ENCODE measurements at places on chromosomes 16 and 17.

DNA sequence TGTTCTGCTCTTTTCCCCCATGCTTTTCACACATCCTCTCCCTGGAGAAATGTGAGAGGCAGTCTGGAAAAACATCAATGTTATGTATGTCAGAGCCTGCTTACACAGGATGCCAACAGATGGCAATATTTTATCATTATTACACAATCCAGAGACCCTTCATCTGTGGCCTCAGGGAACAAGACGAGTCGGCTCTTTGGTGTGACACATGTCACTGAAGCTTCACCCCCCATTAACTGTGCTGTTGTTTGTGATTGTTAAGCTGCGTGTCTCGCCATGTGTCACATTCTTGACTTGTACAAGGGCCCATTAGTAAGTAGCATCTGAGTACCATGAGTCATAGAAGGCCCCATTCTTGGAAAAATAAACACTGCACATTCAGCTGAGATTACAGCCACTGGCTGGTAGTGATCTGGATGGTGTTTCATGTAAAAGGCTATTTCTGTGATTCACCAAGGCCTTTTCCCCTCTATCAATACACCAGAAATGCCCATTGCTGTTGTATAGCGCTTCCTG, 682.1 kb upstream of the SOX9 start:
- H3K27ac ChIP-seq = no peak overlapping the region
- H3K4me3 ChIP-seq = no peak overlapping the region
- H3K27me3 ChIP-seq = no peaks in the 10 kb centered on the region
- no peak for DNase-seq

DNA sequence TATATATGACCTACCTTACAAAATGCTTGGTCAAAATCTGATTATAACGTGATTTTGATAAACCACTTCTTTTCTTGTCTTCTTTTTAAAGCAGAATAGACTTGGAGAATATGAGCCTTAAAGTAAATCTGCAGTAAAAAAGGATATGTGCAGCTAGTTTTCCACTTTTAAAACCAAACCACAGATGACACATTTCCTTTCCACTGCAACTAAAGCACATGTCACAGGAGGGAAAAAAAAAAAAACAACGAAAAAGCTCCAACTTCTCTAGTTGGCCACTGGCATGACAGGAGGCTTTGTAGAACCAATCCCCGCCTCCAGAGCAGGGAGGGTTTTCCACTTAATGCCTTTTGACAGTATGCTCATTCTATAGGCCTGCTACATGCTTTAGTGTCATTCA, at the start of gene EVI2A:
TSS of gene EVI2A (minus strand) at position 142 of the 400 bp plus-strand sequence. CDS start 2,609 bp downstream, outside the sequence.
- peaks cover 32% of the 10 kb centered on the region for H3K4me1 ChIP-seq
- no peaks in the 10 kb centered on the region for H3K27me3 ChIP-seq
- peak within 1 kb of the TSS; percentile 93 for H3K27ac ChIP-seq
- peak within 1 kb of the TSS; percentile 66 for H3K4me3 ChIP-seq
- H3K36me3 ChIP-seq = peaks cover 26% of the 10 kb centered on the region

- no peak for DNase-seq
- no peak overlapping the region for H3K27ac ChIP-seq
- no peak overlapping the region for H3K4me3 ChIP-seq
- H3K36me3 ChIP-seq = no peaks in the 10 kb centered on the region
- H3K4me1 ChIP-seq = peaks cover 3% of the 10 kb centered on the region
Observed at GRCh38 chr17:17440938-17441675, 35.7 kb upstream of the MED9 start.

- H3K4me1 ChIP-seq = peaks cover 4% of the 10 kb centered on the region
- no peaks in the 10 kb centered on the region for H3K36me3 ChIP-seq
- peak overlapping the region; percentile 23 for H3K4me3 ChIP-seq
- H3K27me3 ChIP-seq = peaks cover 5% of the 10 kb centered on the region
Observed at GRCh38 chr16:46573008-46573833, 48.0 kb downstream of the SHCBP1 start.

- H3K4me1 ChIP-seq = no peaks in the 10 kb centered on the region
- H3K36me3 ChIP-seq = no peaks in the 10 kb centered on the region
- no peak overlapping the region for H3K4me3 ChIP-seq
- peaks cover 22% of the 10 kb centered on the region for H3K27me3 ChIP-seq
Observed at GRCh38 chr17:56313201-56313600, 159.9 kb downstream of the ANKFN1 start.

DNA sequence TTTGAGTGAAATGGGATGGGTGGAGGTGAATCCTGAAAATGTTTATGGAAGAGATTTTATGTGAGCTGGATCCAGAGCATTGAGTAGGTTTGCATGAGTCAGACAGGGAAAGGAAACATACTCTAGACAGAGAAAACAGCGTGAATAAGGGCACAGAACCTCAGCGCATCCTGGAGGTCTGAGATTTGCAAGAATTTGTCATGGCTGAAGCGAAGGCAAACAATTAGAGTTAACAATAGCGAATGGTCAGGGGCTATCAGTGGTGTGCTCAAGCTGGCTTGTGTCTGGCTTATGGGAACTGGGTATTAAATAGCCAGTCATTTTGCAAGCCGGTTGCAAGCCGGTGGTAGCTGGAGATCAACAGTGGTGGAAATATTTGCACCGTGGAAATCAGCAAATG, 36.4 kb downstream of the MAP2K6 start:
- no peaks in the 10 kb centered on the region for H3K27me3 ChIP-seq
- H3K4me3 ChIP-seq = no peak overlapping the region
- H3K36me3 ChIP-seq = peaks cover 4% of the 10 kb centered on the region
- peaks cover 40% of the 10 kb centered on the region for H3K4me1 ChIP-seq

- peaks cover 17% of the 10 kb centered on the region for H3K27me3 ChIP-seq
- H3K36me3 ChIP-seq = no peaks in the 10 kb centered on the region
- H3K4me3 ChIP-seq = no peak overlapping the region
- no peak for DNase-seq
Observed at GRCh38 chr17:12806630-12807029, 17.3 kb downstream of the ARHGAP44 start.

DNA sequence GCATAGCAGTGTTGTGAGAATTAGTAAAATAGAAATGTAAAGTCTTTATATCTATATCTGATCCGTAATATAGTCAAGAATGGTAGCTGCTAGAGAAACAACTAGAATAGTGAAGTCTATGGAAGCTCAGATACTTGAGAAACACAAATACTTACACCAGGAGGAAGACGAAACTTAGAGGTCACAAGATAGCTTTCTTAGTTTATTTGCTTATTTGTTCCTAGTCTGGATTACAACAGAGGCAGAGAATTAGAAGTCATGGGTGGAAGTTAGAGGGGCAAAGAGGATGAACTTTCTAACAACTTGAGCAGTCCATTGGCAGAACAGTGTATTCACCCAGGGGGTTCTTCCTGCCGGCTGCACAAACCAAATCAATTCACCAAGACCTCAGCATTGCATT, 13.9 kb downstream of the GNGT2 start:
- DNase-seq = no peak
- no peaks in the 10 kb centered on the region for H3K27me3 ChIP-seq

GRCh38 chr16:26569793-26570192, 496.9 kb upstream of the C16orf82 start:
- no peak for DNase-seq
- H3K4me3 ChIP-seq = no peak overlapping the region
- H3K4me1 ChIP-seq = no peaks in the 10 kb centered on the region

DNA sequence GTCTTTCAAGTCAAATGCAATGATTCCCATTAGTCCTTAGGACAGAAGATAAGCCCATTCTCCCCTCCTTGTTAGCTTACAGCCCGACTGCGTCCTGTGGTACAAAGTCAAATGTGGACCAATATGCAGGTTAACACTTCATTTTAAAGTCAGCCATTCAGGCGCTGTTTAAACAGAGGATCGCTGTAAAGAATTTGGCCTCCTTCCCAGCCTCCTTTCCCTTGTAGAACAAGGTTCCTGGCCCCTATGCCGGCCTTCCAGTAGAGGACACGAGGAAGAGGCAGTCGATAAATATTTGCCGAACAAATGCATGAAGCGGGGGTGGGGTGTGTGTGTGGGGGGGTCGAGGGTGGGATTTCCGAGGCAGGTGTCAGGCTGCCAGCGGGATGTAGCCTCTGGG, 4.3 kb downstream of the SDK2 start:
- H3K27me3 ChIP-seq = peaks cover 57% of the 10 kb centered on the region
- no peaks in the 10 kb centered on the region for H3K36me3 ChIP-seq
- H3K4me3 ChIP-seq = no peak overlapping the region
- DNase-seq = no peak
- H3K4me1 ChIP-seq = peaks cover 8% of the 10 kb centered on the region

- peaks cover 65% of the 10 kb centered on the region for H3K27me3 ChIP-seq
- H3K36me3 ChIP-seq = peaks cover 6% of the 10 kb centered on the region
- H3K4me1 ChIP-seq = no peaks in the 10 kb centered on the region
Observed at GRCh38 chr16:87178177-87178863, 138.9 kb downstream of the C16orf95 start.

GRCh38 chr16:49441366-49441780, 67.8 kb downstream of the C16orf78 start:
- peak; percentile 50 for DNase-seq
- H3K36me3 ChIP-seq = peaks cover 5% of the 10 kb centered on the region
- H3K27me3 ChIP-seq = peaks cover 7% of the 10 kb centered on the region
- peaks cover 17% of the 10 kb centered on the region for H3K4me1 ChIP-seq
- H3K4me3 ChIP-seq = peak overlapping the region; percentile 61

DNA sequence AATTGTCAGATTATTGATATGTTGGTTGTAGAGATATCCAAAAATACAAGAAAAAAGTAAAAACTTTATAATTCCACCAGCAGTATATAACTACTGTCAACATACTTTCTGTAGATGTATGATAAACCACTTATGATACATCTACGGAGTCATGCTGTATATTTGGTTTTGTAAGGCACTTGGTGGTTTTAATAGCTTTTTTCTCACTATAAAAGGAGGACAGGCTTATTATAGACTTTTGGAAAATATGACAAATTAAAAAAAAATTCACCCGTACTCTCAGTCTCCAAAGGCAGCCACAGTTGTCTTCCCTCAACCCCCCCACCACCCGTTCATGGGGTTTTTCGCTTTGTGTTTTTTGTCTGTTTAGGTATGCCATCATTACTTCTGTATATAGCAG, 14.8 kb downstream of the RAI1 start:
- no peaks in the 10 kb centered on the region for H3K27me3 ChIP-seq
- no peak for DNase-seq
- H3K4me1 ChIP-seq = peaks cover 42% of the 10 kb centered on the region
- peaks cover 46% of the 10 kb centered on the region for H3K36me3 ChIP-seq
- H3K27ac ChIP-seq = peak overlapping the region; percentile 98

Data from effector memory CD8-positive, alpha-beta T cell (primary cell).